ENCODE measurements at places on chromosomes 1 and 21.

DNA sequence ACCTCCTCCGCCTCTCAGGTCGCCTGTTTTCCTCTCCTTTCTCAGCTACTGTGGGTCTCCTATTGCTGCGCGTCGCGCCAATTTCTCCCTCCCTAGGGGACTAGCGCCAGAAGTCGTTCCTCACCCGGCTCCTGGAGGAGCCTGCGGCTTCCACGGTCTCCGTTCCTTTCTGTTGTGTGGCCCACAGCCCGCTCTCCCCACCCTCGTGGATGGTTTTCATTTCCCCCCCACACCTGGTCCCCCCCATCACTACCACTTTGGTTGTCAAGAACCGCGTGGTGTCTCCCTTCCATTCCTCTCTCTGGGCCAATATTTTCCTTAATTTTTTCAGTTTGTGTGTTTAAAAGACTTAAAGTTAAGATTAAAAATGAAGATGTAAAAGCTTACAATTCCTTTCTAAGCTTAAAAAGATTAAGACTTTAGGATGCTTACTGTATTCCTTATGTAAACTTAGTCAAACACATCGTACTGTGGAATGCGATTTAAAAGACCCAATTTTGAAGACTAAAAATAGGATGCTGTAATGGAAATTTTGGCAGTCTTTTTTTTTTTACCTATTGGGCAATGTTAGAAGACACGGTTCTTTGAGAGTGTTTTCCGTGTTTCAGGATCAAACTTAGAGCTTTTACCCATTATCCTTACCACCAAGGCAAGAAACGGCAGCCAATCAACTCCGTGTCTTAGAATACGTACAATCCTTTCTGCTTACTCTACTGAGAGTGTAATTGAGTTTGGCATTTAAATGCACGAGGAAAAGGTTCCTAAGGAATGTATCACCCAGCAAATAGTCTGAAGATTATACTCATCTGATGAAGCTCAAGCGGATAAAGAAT is 773 bp downstream of the CNST start:
- DNase-seq: peak; percentile 24

GRCh38 chr1:194078765-194079164 is 892.4 kb upstream of the B3GALT2 start:
- no peak for DNase-seq

- no peak for DNase-seq
Measured at GRCh38 chr1:224273641-224274040, 56.3 kb downstream of the NVL start.

- DNase-seq: no peak
Measured at GRCh38 chr1:96038636-96039035, 682.9 kb upstream of the PTBP2 start.

DNA sequence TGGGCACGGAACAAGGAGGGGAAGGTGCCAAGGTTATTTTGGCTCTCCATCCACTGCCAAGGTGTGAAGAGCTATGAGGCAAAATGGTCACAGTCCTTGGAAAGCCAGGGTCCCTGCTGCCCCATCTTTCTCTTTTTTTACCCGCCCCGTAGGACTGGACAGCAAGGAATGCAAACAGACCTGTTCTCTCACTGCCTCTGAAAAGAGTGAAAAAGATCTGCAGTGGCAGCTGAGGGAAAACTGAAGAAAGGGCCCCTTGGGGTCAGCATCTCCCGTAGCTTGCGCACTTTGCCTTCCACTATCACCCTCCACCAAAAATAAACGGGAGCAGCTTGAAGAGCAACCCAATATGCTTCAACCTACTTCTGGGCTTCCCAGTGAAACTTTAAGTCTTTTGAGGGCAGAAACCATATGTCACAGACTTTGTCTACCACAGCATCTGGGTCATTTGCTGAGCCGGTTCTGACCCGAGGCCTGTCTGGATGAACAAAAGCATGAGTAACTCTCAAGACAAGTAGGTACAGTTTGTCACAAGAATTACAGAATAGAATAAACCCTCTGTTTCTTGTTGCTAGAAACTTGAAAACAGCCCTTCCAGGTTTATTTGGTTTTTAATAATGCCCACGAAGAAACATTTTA is 9.4 kb upstream of the KIF14 start:
- no peak for DNase-seq

DNA sequence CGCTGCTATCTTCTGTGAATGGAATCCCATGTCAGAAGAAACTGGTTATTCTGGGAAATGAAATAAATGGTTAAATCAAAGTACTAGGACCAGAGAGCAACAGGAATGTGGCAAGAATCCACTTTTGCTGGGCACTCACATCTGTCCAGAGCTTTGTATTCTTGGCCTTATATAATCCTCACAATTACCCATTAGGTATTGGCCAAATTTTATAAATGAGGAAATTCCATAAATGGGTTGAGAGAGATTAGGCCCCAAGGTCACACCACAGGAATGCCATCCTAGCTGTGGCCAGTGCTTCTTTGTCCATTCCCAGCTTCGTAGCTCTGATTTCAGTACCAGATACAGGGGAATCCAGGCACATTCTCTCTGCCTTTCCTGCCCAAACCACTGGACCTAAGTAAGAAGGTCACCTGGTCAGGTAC is 76.1 kb upstream of the HOOK1 start:
- DNase-seq: no peak

- no peak for DNase-seq
Measured at GRCh38 chr1:83845437-83846071, 153.4 kb downstream of the TTLL7 start.

DNA sequence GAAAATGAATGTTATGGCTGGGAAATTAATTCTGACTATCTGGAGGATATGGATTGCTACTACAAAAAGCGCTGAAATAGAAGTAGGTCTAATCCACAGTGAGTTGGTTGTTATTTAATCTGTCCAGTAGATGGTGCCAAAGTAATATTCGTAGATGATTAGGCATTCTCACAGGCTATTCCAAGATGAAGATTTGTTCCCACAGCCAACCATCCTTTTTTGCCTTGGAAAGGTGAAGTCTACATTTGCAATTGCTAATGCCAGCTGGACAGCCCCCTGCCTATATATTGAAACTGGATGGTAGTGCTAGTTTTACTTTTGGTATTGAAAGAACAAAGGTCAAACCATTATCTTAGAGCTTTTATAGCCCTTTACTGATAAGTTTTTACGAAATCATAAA is 43.8 kb downstream of the RBM11 start:
- DNase-seq: no peak

GRCh38 chr21:27419153-27419552 is 452.3 kb upstream of the ADAMTS5 start:
- DNase-seq: no peak

DNA sequence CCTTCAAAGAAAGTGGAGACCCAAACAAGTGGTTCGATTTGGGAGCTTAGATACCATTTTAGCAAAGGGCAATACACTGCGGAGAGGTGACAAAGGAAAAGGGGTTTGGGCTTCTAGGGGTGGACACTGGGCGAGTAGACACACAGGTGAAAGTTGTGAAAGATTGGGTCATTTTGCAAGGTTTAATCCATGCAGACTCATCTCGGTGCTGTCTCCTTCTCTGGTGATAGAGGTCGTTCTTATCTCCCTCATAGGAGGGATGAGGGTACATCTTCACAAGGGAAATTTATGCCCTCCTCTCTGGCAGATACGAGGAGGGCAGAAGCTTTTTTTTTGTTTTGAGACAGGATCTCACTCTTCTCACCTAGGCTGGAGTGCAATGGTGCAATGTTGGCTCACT is 6.4 kb upstream of the IGSF5 start:
- DNase-seq: no peak

DNA sequence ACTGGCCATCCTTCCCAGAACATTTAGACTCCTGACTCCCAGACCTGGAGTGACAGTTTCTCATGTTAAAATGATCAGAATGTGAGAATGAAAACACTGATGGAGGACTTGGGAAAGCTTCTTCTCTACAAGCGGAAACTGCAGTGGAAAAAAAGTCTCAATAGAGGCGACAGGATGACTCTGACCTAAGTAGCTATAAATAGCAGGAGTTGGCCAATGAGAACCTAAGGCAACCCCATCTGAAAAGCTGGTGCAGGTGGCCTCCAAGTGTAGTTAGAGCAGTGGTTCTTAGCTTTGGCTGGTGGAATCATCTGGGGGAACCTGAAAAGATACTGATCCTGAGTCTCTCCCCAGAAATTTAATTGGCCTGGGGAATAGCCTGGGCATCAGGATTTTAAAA is 44.2 kb upstream of the EXOSC10 start:
- no peak for DNase-seq
